CD4-positive, alpha-beta memory T cell (primary cell): ENCODE measurements at places on chromosomes 6 and 20. TPM values are rescaled to one million over a fixed set of nuclear protein-coding genes. Genes with fewer than 3 reads are reported as not detected.

TCEA2 gene
- total RNA-seq, result 45.9 TPM

TMEM217 gene
- not detected for total RNA-seq

- DNase-seq, result no peak
Observed at GRCh38 chr6:1267057-1267732, 44.7 kb upstream of the FOXQ1 start.

- DNase-seq, result no peak
Observed at GRCh38 chr20:52234302-52235045, 42.9 kb upstream of the ZFP64 start.

DNA sequence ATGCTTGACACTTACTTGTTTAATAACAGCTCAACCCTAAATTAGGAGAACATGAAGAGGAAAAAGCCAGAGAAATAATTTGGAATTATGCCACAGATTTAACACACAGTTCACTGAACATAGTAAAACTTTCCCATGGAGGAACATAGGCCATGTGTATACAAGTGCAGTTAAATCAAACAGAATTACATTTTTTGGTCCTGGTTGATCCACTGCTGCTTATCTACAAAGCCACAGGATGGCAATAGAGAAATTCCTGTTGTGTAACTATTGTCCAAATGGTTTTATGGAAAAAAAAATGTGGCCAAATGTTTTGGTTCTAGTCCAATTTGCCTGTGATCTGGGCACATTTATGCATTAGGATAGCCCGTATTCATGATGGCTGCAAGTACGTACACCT lies 136.8 kb downstream of the ALDH8A1 start:
- no peak for DNase-seq

GRCh38 chr6:147361311-147361981 lies 147.0 kb upstream of the SAMD5 start:
- no peak for DNase-seq

- no peak for DNase-seq
Observed at GRCh38 chr6:44829836-44830235, 442.3 kb downstream of the CDC5L start.
